ENCODE measurements at places on chromosomes 1 and 21. TPM values are rescaled to one million over a fixed set of nuclear protein-coding genes. Genes with fewer than 3 reads are reported as not detected.

DNA sequence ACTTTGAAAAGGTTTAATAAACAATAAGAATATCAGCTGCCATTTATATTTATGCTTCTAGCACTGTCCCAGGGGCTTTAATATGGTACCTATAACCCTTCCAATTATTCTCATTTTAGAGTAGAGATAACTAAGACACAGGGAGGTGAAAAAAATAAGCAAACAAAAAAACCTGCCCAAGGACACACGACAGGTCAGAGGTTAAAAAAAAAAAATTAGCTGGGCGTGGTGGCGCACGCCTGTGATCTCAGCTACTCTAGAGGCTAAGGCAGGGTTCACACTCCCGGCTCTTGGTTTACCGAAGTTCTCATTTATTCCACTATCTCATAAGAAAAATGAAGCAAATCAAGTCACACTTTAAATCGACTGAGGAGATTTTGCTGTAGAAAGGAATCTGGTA is 34.7 kb upstream of the CNN3 start:
- DNase-seq, result no peak
- H3K4me1 ChIP-seq, result no peaks in the 10 kb centered on the region
- H3K27me3 ChIP-seq, result no peaks in the 10 kb centered on the region
- no peak overlapping the region for H3K4me3 ChIP-seq
- no peaks in the 10 kb centered on the region for H3K36me3 ChIP-seq

The TNFRSF4 gene
- total RNA-seq, result 2.1 TPM

GRCh38 chr1:243179720-243180119 is 75.4 kb downstream of the CEP170 start:
- H3K27ac ChIP-seq, result no peak overlapping the region
- no peaks in the 10 kb centered on the region for H3K27me3 ChIP-seq
- no peak overlapping the region for H3K4me3 ChIP-seq
- H3K4me1 ChIP-seq, result peaks cover 4% of the 10 kb centered on the region

The TNNI3K gene
- 3.0 TPM for total RNA-seq

DNA sequence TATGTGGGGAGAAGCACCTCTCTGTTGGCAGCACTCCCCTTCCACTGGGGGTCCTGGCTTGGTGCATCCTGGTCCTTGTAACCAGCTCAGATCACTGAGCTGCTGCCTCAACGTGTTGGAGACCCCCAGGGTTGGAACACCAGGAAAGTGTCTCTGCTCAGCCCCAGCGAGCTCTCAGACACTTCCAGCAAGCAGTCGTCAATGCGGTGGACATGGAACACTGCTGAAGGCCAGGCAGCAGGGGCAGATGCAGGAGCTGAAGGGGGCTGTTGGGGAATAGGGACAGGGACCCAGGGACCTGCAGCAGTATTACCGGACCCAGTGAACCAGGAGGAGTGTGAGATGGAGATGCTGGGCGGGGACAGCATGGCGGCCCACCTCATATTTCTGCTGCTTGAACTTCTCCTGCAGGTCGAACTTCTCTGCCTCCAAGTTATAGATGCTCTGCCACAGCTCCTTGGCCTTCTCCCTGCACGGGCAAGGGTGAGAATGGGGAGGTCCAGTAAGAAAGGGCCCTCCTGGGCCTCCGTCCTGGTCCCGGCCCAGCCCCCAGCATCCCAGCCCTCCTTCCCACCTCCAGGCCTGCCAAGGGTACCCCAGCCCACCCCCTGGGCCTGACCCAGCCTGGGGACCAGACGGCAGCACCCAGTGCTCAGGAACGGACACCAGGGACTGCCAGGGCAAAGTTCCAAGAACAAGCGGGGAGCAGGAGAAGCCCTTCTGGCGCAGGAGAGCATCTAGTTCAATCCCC is 16.4 kb downstream of the TNNT2 start:
- H3K4me3 ChIP-seq, result no peak overlapping the region
- H3K4me1 ChIP-seq, result peaks cover 6% of the 10 kb centered on the region
- H3K27me3 ChIP-seq, result peaks cover 10% of the 10 kb centered on the region
- H3K27ac ChIP-seq, result no peak overlapping the region
- no peak for DNase-seq

The SYDE2 gene
- total RNA-seq, result 94.7 TPM

The GABRD gene
- not detected for total RNA-seq

The AVPR1B gene
- total RNA-seq, result not detected

- H3K4me1 ChIP-seq, result peaks cover 7% of the 10 kb centered on the region
- no peaks in the 10 kb centered on the region for H3K36me3 ChIP-seq
- no peaks in the 10 kb centered on the region for H3K27me3 ChIP-seq
Measured at GRCh38 chr1:85320371-85321131, 44.1 kb upstream of the BCL10 start.

The EXTL2 gene
- 14.5 TPM for total RNA-seq
